GM13976 (cell line): ENCODE measurements at places on chromosomes 4 and X.

DNA sequence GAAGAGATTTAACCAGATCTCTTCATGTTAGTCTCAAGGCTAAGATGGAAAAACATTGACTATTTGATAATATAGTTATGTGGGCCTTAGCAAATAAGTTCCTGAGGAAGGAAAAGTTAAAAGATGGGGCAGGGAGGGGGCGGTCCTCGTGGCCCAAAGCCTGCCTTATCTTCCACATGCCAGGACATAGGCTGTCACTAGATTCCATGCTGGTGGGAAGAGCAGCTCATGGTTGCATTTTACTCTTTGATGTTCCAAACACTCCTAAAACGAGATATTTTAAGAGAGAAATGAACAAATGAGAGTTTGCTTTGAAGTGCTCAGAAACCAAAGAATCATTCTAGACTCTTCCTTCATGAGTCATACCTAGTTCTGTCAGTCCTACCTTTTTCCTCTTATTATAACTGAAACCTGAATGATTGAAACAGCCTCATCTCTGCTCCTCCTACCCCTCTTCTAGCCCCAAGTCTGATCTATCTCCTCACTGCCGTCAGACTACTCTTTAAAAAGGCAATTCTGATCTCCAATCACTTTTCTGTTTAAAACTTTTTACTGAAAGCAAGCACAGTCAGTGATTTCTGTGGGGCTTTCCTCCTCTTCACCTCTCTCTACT lies 25.1 kb downstream of the RAB9B start:
- no peak for DNase-seq

GRCh38 chrX:12403474-12404082 lies 265.3 kb downstream of the FRMPD4 start:
- no peak for DNase-seq

- DNase-seq, result peak; percentile 32
Observed at GRCh38 chr4:171676555-171677215, 136.5 kb upstream of the GALNTL6 start.

DNA sequence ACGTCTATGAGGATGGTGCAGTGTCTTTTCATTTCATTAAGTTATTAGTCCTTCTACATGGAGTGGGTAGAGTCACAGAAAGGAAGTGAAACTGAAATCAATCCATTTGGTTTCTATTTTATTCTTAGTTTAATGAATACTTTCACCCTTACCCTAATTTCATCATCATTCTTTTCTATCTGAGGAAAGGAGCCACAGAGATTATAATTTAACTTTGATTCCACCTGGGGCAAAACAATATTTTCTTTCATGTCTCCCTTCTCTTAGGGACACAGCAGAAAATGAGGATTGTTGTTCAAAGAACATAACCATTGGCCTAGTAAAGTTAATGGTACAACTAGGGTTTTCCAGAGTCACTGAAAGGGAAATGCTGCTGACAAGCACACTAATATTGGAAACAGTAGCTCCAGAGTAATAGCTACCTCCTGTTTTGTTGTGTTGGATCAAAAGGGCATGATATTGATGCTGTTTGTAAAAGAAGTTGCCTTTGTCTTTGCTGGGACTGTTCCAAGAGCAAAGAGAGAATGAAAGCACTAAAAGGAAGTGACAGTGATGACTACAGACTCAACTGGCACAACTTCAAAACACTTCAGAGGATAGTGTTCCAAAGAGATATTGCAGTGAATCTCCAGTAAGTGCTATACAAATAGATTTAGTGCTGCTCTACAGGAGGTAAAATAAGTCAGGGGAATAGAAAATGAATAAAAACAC lies 247.1 kb upstream of the PITX2 start:
- DNase-seq, result peak; percentile 24

- DNase-seq, result no peak
Observed at GRCh38 chrX:20829665-20830491, 544.3 kb upstream of the CNKSR2 start.

DNA sequence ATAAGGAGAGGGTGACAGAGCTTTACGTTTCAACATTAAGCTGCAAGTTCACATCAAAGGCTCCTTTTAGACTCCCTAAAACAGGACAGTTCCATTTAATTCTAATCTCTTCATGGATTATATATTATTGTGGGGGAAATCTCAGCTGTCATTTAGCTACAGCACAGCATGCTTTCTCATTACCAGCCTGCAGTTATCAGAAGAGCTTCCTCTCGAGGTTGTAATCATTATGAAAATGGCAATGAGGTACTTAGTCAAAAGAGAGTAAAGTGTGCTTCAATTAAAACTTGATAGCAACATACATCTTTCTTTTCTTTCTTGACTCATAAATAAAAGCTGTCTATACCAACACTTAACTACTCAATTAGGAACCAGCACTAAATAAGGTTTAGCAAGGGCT lies 896.8 kb downstream of the ADGRL3 start:
- no peak for DNase-seq

GRCh38 chrX:39725928-39726619 lies 371.7 kb downstream of the BCOR start:
- no peak for DNase-seq

GRCh38 chr4:28469387-28469786 lies 1608.7 kb downstream of the STIM2 start:
- no peak for DNase-seq
